ENCODE measurements at places on chromosomes 1 and 21.

- DNase-seq, result no peak
Observed at GRCh38 chr1:1058088-1058905, 15.8 kb downstream of the RNF223 start.

GRCh38 chr1:53485478-53486394, 26.5 kb downstream of the DMRTB1 start:
- peak; percentile 8 for DNase-seq

DNA sequence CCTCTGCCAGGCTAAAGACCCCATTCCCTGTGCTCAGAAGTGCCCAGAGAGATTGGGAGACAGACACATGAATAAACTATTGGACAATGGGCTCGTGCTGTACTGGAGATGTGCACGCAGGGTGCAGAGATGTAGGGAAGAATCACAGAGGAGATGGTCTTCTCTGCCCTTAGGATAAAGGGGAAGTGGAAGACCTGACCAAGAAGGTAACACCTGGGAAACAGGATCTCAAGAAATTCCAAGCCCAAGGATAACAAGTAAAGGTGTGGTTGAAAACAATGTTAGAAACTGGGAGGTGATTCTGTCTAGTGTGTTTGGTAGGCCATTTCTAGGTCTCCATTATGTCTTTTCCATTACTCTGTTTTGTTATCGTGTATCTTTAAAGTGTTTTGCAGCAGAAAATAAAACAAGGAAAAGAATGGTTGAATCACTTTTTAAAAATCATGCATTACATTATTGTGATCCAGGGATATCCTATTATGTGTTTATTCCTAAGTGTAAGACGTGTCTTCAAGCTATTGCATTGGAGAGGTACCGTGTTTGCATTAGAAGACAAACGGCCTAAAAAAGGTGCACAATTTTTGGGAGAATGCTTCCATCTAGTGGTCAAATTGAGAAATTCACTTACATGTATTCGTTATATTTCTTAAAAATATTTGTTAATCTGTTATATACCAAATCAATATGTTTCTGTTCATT, 40.8 kb upstream of the KCTD3 start:
- DNase-seq, result peak; percentile 11

- no peak for DNase-seq
Observed at GRCh38 chr1:69272684-69273083, 295.0 kb upstream of the LRRC7 start.

DNA sequence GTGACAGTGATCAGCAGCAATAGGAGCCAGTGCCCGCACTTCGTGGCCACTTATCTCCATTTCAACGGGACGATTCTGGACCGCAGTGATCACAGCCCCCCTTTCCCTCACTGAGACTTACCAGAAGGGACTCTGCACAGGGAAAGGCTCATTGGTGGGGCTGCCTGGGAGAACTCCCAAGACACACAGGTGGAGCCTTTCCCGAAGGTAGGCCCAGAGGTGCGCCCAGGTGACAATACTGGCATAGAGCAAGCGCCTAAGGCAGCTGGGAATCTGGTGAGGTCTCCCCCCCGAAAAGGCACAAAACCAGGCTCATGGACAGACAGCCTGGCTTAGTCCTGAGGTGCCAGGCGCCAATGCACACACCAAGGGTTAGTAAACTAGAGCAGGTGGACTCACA, 318.9 kb downstream of the AJAP1 start:
- DNase-seq, result no peak

DNA sequence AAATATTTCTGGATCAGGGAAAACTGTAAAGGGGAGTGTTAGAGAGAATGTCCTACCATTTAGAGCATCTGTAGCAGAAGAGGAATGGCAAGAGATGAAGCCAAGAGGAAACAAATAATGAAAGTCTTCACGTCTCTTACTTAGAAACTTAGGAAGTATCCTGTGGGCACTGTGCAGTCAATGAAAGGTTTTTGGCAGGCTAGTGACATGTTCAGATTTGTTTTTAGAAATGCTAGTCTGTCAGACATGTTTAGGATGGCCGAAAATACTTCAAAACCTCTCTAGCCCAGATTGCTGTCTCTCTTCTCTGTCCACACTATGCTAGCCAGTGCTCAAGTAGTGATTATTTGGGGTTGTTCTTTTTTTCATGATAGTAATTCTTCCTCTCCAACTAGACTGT, 48.6 kb upstream of the RGL1 start:
- no peak for DNase-seq

GRCh38 chr1:151990856-151991198, 2.8 kb downstream of the S100A10 start:
- no peak for DNase-seq

DNA sequence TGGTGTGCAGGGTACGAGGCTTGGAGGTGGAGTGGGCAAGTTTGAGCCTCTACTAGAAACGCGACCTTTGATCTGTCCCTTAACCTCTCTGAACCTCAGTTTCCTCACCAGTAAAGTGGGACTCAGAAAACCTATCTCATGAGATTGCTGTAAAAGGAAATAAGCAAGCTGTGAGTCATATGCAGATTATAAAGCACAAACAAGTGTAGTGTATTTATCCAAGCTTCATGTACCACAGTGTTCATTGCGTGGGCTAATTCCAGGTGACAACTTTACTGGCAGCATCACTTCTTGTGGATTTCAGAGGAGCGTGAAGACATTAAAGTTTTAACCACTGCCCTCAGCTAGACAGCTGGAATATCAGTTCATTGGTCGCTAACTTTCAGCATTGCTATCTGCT, 44.4 kb downstream of the ZNF697 start:
- DNase-seq, result no peak

- no peak for DNase-seq
Observed at GRCh38 chr1:204345941-204346645, 13.6 kb downstream of the PLEKHA6 start.

DNA sequence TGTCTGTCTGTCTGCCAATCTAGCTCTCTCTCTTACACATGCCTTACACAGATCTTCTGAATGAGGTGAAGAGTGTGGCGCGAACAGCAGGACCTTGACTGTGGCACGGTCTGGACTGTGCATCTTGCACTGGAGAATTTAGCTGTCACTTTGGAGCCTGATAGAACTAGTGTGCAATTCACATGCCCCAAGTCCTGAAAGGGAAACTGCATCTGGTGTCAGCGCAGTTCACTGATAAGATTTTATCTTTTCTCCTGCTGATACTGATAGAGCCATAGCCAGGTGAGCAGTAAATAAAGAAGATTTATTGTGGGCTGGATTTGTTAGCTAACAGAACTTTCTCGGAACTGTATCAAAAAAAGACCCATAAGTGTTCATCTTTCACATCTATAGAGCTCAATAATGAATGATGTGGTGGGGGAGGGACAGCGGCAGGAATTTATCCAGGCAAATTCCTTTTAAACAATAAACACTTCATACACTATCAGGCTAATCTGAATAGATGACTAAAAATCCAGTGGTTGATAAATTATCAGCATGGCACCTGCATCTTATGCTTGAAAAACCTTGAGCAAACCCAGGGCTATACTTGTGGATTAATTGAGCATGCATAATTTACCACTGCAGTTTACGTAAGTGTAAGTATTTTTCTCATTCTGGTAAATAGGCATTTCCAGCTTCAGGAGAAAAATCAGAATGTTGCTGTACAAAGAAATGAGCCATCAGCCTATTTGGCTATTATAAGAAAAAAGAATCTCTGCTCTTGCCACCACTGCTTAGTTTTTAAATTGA, 104.1 kb downstream of the NTNG1 start:
- DNase-seq, result no peak

- DNase-seq, result no peak
Observed at GRCh38 chr1:218743861-218744505, 398.8 kb downstream of the TGFB2 start.

GRCh38 chr1:178580876-178581275, 68.0 kb downstream of the TEX35 start:
- DNase-seq, result no peak

DNA sequence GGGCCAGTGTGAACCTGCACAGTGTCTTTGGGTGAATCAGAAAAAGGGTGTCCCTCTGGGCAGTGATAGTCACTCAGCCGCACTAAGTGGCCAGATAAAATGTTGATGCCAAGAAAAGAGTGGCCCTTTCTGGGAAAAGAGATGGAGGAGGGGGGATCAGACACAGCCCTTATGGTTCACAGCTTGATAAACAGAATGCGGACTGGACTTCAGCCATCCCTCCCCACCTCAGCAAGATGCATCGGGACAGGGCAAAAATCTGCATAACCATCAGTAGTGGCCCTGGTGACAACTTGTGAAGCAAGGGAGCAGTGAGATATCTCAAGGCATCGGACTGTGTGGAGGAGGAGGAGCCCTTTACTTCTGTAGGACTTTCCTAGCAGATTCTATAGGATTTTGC, 353.8 kb upstream of the PLXNA2 start:
- no peak for DNase-seq

- DNase-seq, result no peak
Observed at GRCh38 chr1:12290828-12291227, 61.0 kb downstream of the VPS13D start.
